ENCODE measurements at places on chromosomes 6 and 20. TPM values are rescaled to one million over a fixed set of nuclear protein-coding genes. Genes with fewer than 3 reads are reported as not detected.

DNA sequence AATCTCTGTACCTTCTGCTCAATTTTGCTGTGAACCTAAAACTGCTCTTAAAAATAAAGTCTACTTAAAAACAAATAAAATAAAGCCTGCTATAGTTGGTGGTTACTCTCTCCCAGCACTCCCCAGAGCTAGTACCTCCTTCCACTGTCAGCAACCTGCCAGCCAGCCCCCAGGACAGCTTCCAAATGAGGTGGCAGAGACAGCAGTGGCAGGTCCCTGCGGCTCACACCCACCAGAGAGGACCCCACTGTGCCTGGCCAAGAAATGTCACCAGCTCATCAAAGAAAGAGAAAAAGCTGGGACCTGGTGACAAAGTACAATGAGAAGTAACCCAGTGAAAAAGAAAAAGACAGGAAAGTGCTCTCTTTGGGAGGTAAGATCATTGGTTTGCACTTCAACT is 15.2 kb downstream of the APMAP start:
- H3K4me3 ChIP-seq, result no peak overlapping the region
- H3K27me3 ChIP-seq, result no peaks in the 10 kb centered on the region
- H3K4me1 ChIP-seq, result peaks cover 30% of the 10 kb centered on the region
- peak; percentile 11 for DNase-seq

Gene PROCR
- total RNA-seq, result 1.3 TPM

DNA sequence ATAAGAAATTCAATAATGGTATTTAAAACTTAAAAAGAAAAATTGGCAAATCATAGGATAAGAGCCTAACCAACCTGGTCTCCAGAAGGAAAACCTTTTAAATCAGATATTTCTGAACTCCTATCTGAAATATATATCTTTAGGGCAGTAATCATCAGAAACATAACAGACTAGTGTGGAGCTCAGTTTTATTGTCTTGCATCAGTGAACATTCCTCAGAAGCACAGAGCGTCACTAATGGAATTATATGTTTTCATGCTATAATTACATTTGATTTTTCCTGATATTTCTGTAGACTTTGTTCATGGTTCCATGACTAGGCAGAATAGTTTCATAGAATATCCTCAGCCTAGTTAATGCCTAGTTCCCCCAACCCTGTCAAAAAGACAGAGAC is 262.2 kb downstream of the EYA4 start:
- no peaks in the 10 kb centered on the region for H3K27me3 ChIP-seq
- no peaks in the 10 kb centered on the region for H3K4me1 ChIP-seq
- H3K27ac ChIP-seq, result no peak overlapping the region
- H3K4me3 ChIP-seq, result no peak overlapping the region
- no peak for DNase-seq

DNA sequence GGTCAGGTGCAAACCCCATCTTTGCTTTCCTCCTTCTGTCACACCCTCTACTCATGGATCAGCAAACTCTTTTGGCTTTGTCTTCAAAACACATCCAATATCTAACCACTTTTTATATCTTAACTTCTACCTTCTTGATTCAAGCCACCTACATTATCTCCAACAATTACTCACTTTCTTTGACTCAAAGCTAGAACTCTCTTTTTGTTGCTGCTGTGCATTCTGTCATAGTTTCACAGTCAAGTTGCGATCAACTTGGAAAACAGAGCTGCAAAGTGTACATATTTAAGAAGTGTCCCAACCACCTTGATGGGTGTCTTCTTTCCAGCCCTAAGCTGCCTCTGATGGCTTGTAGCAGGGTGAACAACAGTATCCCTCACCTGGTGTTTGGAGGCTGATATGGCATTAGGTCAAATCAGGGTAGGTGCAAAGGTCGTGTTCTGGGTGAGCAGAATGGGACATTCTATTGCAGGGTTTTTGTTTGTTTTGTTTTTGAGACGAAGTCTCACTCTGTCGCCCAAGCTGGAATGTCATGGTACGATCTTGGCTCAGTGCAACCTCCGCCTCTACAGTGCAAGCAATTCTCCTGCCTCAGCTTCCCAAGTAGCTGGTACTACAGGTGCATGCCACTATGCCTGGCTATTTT is 43.4 kb upstream of the RALGAPA2 start:
- H3K4me1 ChIP-seq, result no peaks in the 10 kb centered on the region
- no peak overlapping the region for H3K4me3 ChIP-seq
- no peaks in the 10 kb centered on the region for H3K36me3 ChIP-seq
- no peak for DNase-seq
- peaks cover 13% of the 10 kb centered on the region for H3K27me3 ChIP-seq

GRCh38 chr6:159357211-159357915 is 188.2 kb downstream of the FNDC1 start:
- no peak for DNase-seq
- H3K27ac ChIP-seq, result no peak overlapping the region
- no peaks in the 10 kb centered on the region for H3K27me3 ChIP-seq

DNA sequence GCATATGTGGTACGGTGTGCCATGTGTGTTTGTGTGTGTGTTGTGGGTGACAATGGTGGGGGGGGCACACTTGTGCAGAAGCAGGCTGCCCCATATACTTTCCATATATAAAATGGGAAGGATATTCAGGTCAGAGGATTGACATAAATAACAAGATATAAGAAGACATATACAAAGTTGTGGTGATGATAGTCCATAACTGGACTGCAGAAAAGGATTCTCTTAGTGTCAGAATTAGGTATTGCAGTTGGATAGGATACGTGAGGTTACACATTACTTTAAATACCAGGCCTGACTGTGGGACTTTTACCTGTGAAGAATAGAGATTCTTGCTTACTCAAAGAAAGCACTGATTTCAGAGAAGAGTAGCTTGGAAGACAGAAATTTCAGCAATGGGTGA is 1260.3 kb downstream of the EPHA7 start:
- DNase-seq, result no peak
- no peaks in the 10 kb centered on the region for H3K27me3 ChIP-seq
- H3K4me3 ChIP-seq, result no peak overlapping the region
- H3K27ac ChIP-seq, result no peak overlapping the region

- H3K36me3 ChIP-seq, result no peaks in the 10 kb centered on the region
- DNase-seq, result no peak
- peaks cover 4% of the 10 kb centered on the region for H3K4me1 ChIP-seq
Measured at GRCh38 chr6:71336901-71337300, 48.3 kb downstream of the OGFRL1 start.

GRCh38 chr6:1415416-1416063 is 26.2 kb downstream of the FOXF2 start:
- no peak overlapping the region for H3K27ac ChIP-seq
- no peaks in the 10 kb centered on the region for H3K4me1 ChIP-seq
- H3K36me3 ChIP-seq, result no peaks in the 10 kb centered on the region
- H3K27me3 ChIP-seq, result peaks cover 3% of the 10 kb centered on the region

DNA sequence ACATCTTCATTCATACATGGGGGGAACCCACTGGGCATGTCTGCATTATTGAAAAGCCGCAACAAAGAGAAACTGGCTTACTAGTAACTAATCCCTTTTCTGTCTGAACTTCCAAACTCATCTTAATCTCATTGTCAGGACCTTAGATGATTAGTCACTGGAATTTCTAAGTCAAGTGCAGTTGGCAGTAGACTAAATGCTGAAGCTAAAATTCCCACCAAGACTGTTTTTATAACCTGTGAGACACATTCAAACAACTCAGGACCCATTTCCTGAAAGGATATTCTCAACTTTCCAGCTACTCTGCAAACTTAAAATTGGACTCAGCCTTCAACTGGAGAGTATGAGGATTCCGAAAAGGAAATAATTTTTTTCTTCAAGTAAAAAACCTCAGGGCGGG is 94.8 kb upstream of the SCAF8 start:
- no peak overlapping the region for H3K27ac ChIP-seq
- no peaks in the 10 kb centered on the region for H3K36me3 ChIP-seq
- no peaks in the 10 kb centered on the region for H3K27me3 ChIP-seq
- no peaks in the 10 kb centered on the region for H3K4me1 ChIP-seq
- DNase-seq, result no peak

DNA sequence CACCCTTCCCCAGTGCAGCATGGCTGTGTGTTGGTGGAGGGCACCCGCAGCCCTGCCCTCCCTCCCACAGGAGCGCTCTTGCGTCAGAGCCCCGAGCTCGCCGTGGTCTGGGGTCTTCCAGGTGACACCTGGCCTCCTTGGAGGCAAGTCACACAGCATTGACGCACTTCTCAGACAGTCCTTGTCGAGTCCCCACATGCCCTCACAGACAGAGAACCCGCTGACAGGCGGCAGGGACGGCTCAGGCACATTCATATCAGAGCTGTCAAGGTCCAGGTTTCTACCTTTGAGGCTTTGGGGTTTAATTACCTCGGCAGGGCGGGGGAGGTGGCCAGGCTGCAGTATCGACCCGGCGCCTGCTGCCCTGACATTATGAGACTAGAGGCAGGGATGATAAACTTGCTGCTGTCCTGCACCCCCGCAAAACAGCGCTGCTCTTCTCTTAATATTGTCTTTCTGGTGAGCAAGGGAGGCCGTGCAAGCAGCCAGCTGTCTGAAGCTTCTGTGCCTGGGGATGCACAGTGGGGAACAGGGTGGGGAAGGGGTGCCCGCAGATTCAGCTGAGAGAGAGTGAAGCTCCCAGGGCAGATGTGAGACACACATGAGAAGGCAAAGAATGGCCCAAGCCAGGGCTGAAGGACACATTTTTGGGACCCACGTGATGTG is 4.7 kb downstream of the NPEPL1 start:
- peaks cover 8% of the 10 kb centered on the region for H3K36me3 ChIP-seq
- H3K4me3 ChIP-seq, result no peak overlapping the region
- H3K4me1 ChIP-seq, result peaks cover 17% of the 10 kb centered on the region
- H3K27ac ChIP-seq, result no peak overlapping the region

Gene HLA-DPA1
- total RNA-seq, result 39.1 TPM

Gene RGL2
- 58.2 TPM for total RNA-seq

- H3K27ac ChIP-seq, result no peak overlapping the region
- no peak overlapping the region for H3K4me3 ChIP-seq
- no peaks in the 10 kb centered on the region for H3K27me3 ChIP-seq
- no peak for DNase-seq
- no peaks in the 10 kb centered on the region for H3K36me3 ChIP-seq
- no peaks in the 10 kb centered on the region for H3K4me1 ChIP-seq
Measured at GRCh38 chr20:6613280-6613861, 154.1 kb upstream of the BMP2 start.

DNA sequence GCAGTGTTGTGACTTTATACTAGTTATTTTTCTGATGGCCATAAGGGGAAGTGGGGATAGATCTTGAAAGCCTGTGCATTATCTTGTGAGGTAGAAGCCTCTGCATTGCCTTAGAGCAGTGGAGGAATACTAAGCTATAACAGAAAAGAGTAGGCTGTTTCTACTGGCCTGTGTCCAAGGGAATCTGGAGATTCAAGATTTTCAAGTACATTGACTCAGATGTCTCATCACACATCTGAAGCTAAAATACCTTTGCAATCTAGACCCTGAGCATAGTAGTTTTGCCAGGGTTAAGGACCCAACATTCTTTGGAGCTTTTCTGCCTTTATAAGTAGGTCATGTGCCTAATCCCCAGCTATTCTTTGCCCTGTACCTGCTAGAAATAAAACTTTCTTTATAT is 272.3 kb downstream of the TENT5A start:
- H3K36me3 ChIP-seq, result no peaks in the 10 kb centered on the region
- H3K4me1 ChIP-seq, result no peaks in the 10 kb centered on the region
- H3K27me3 ChIP-seq, result no peaks in the 10 kb centered on the region
- H3K27ac ChIP-seq, result no peak overlapping the region

DNA sequence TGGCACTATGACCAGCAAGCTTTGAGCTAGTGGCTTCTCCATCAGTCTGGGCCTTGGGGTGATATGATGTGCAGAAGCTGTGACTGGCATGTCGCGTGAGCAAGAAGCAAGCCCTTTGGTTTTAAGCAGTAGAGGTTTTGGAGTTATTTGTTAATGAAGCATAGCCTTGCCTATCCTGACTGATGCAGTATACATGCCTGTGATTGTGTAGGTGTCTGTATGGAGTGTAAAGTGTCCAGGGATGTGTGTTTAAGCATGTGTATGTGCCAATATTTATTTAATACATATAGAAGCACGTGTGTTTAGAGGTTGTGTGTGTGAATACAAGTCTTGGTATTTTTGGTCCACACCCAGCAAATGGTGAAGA is 61.0 kb upstream of the CCDC167 start:
- no peak overlapping the region for H3K4me3 ChIP-seq
- DNase-seq, result no peak
- H3K27ac ChIP-seq, result no peak overlapping the region
- H3K27me3 ChIP-seq, result peaks cover 29% of the 10 kb centered on the region

- DNase-seq, result no peak
- H3K27me3 ChIP-seq, result peaks cover 7% of the 10 kb centered on the region
- no peak overlapping the region for H3K27ac ChIP-seq
- H3K4me1 ChIP-seq, result peaks cover 47% of the 10 kb centered on the region
Measured at GRCh38 chr6:33709605-33710295, 1.8 kb downstream of the UQCC2 start.

Gene SIGLEC1
- not detected for total RNA-seq

Measured in activated CD8-positive, alpha-beta T cell treated with anti-CD3 and anti-CD28 coated beads, Interleukin-2, amount 10 ng/mL, durations not matched to agents 7 days and 5 days (primary cell).